Brain (organoid and tissue), 16 donors: ENCODE measurements at places on chromosomes 4 and X.

- DNase-seq, result no peak
These were observed 14.6 kb upstream of the ATXN3L start for GRCh38 chrX:13334491-13334890.

- no peak for DNase-seq
These were observed 58.6 kb upstream of the PGRMC2 start for GRCh38 chr4:128346054-128346716.

- no peak for DNase-seq
These were observed 1.4 kb downstream of the NDNF start for GRCh38 chr4:121070696-121071639.

GRCh38 chr4:95869961-95870500, 30.1 kb downstream of the PDHA2 start:
- DNase-seq, result no peak

GRCh38 chr4:164946810-164947209, 30.6 kb downstream of the TRIM61 start:
- DNase-seq, result no peak

DNA sequence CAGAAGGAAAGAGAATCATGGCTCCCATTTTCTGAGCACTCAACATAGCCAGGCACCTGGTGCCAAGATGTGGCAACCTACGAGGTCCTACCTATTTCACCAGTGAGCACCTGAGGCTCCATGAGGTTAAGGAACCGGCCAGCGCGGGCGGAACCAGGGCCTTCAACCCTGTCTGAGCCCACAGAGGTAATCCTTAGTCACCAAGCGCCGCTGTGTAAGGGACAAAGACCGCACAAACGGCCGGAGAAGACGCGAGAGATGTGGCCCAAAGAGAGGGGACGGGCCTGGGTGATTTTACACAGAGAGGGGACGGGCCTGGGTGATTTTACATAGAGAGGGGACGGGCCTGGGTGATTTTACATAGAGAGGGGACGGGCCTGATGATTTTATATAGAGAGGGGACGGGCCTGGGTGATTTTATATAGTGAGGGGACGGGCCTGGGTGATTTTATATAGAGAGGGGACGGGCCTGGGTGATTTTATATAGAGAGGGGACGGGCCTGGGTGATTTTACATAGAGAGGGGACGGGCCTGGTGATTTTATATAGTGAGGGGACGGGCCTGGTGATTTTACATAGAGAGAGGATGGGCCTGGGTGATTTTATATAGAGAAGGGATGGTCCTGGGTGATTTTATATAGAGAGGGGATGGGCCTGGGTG, 114.2 kb downstream of the SMIM20 start:
- DNase-seq, result no peak

GRCh38 chr4:79492148-79492547, 84.1 kb upstream of the GK2 start:
- DNase-seq, result no peak

DNA sequence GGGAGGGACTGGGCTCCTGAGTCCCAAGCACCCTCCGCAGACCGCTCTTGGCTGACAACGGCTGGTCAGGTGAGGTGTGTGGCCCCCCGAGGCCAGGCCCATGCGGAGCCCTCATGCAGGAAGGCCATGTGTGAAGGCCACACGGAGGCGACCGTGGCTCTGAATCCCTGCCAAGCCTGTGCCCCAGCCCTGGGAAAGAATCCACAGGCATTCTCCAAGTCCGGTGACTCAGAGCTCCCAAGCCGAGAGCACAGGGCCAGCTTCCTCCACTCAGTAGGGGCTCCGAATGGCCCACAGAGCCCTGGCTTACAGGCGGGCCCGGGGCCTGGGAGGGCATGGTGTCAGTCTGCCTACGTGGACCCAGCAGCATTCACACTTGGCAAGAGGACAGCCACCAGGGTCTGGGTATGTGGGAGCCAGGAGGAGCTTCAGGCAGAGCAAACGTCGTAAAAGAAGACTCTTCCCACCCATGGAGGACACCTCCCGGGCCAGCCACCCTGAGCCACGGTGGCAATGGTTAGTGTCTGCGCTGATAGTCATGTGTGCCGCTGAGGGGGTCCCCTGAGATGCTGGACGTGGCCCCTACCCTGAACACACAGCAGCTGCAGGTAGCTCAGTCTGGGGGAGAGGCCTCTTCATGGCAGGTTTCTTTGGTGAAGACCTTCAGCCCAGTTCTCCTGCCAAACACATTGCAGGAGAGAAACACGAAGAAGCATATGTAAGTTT, 105.7 kb downstream of the PSAPL1 start:
- DNase-seq, result no peak

DNA sequence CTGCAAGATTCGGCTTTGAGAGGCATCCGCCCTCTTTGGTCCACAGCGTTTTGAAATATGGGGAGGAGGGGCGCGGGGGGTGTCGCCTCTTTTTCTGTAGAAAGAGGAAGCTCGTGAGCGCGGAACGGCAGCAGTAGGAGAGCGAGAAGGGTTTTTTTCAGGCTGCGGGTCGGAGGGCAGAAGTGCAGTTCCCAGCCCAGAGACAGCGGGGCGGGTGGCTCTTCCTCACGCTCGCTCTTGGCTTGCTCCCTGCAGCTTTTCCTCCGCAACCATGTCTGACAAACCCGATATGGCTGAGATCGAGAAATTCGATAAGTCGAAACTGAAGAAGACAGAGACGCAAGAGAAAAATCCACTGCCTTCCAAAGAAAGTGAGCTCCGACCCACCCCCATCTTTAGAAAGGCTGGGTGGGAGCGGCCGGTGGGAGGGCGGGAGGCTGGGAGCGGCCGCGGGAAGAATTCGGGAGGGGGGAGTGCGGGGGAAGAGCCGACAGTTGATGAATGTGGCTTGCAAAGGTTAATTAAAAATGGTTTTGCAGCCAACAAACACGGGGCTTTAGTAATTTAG, 1.2 kb downstream of the TMSB4X start:
- DNase-seq, result peak; percentile 81

- DNase-seq, result peak; percentile 73
These were observed at the start of gene CD99 for GRCh38 chrX:2690856-2691542. Gene CD99, plus strand, starts transcription at chrX:2691295. Its CDS starts 66 bp downstream, at chrX:2691361.

GRCh38 chr4:6693231-6694176, at the start of gene S100P:
Gene S100P, plus strand, starts transcription at chr4:6693878. Its CDS starts 55 bp downstream, at chr4:6693933.
- no peak for DNase-seq

- no peak for DNase-seq
These were observed 24.2 kb downstream of the AMMECR1 start for GRCh38 chrX:110293658-110294057.

DNA sequence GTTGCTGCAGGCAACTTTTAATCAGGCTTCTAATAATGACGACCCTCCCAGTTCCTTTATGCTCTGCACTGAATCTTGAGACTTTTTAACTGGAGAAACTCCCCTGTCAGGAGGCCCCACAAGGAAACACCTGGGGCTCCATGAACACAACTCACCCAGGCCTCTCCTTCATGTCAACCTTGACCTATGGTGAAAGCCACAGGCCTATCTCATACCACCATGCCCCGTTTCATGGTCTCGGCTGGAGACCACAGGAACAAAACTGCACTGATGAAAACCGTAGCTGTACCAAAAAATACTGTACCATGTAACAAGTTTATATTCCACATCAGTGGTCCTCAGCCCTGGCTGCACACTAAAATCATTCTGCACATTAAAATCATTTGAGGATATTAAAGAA, 57.0 kb downstream of the ZNF827 start:
- no peak for DNase-seq

DNA sequence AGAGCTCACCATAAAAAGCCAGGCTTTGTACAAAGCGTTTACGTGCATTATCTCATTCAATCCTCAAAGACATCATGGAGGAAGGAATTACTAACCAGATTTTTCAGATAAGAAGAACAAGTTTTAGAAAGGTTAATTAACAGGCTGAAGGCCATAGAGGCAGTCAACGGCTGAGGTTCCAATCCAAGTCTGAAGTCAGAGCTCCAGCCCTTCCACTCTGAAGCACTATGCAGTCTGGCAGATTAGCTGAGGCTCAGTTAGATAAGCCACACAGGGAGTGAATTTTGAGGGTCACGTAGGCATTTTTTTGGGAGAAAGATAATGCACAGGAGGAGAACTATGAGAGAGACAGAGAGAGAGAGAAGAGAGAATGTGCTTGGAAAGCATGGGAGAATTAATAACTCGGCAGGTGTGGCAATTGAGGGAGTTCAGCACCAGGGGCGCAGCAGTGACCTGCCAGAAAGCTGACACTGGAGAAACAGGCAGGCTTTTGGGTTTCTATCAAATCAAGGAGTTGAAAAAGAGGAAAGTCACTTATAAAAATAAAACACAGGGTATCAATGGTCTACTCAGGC, 116.5 kb upstream of the NAP1L5 start:
- no peak for DNase-seq

DNA sequence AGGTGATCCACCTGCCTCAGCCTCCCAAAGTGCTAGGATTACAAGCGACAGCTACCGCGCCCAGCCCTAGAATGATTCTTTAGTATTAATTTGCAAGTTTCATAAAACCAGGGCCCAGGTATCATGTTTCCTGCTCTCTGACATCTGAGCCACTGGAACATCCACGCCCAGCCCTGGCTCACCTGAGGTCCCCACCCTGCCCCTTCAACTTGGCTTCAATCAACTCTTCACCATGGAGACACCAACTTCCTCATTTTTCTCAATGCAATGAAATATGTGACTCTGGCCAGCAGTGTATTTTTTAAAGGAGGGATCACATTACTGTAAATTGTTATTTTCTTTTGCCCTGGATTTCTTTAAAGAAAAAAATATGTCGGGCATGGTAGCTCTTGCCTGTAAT, 3.9 kb downstream of the PRSS12 start:
- DNase-seq, result no peak

GRCh38 chrX:13346646-13347045, 26.8 kb upstream of the ATXN3L start:
- no peak for DNase-seq

GRCh38 chrX:32937043-32937442, 274.3 kb downstream of the DMD start:
- DNase-seq, result no peak

GRCh38 chr4:125750399-125750798, 435.6 kb downstream of the FAT4 start:
- no peak for DNase-seq

DNA sequence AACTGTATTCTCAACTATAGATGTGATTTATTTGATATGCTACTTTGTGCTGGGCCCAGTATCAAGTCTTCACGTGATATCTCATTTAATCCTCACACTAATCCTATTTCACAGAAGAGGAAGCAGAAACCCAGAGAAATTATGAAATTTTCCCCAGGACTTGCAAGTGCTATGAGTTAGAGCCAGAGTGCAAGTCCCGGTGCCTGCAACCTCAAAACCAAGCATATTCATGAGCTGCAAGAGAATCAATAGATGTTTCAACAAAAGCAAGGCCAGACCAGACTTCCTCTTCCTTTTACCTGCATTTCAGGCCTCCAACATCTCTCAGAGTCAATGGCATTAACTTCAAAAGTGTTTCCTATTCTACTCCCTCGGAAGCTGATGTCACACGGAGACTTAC, 92.2 kb upstream of the GATB start:
- DNase-seq, result no peak
